CD8-positive, alpha-beta T cell (primary cell): ENCODE measurements at places on chromosomes 11 and 22.
A peak's percentile ranks its signal among the peaks of the same experiment; 100 is the strongest.

DNA sequence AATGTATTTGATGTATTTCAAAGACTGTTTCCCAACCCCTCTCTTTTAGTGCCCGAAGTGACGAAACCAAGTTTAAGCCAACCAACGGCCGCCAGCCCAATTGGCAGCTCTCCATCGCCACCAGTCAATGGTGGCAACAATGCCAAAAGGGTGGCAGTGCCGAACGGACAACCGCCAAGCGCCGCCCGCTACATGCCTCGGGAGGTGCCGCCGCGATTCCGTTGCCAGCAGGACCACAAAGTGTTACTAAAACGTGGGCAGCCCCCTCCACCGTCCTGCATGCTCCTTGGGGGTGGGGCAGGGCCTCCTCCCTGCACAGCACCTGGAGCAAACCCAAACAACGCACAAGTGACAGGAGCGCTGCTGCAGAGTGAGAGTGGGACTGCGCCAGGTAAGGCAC lies 84.1 kb downstream of the TNRC6B start:
- DNase-seq = no peak

DNA sequence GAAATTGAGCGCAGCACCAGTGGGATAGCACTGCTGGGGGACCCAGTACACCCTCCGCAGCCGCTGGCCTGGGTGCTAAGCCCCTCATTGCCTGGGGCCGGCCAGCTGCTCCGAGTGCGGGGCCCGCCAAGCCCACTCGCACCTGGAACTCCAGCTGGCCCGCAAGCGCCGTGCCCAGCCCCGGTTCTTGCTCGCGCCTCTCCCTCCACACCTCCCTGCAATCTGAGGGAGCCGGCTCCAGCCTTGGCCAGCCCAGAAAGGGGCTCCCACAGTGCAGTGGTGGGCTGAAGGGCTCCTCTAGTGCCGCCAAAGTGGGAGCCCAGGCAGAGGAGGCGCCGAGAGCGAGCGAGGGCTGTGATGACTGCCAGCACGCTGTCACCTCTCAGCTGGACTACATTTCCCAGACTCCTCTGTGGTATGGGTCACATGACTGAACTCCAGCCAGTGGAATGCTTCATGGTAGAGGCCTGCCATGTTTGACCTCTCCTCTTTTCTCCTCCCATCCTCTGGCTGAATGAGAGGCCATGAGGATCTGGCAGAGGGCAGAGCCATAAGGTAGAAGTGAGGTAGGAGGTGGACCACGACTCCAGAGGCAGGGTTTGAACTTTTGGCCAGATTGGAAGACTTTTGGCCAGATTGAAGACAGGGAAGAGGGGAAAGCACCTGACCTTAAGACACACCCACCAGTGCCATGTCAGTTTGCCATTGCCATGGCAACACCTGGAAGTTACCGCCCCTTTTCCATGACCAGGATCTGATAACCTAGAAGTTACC lies 6.2 kb downstream of the MRGPRD start:
- no peak for DNase-seq

- DNase-seq = no peak
Measured at GRCh38 chr11:35367491-35367890, 51.9 kb downstream of the SLC1A2 start.

DNA sequence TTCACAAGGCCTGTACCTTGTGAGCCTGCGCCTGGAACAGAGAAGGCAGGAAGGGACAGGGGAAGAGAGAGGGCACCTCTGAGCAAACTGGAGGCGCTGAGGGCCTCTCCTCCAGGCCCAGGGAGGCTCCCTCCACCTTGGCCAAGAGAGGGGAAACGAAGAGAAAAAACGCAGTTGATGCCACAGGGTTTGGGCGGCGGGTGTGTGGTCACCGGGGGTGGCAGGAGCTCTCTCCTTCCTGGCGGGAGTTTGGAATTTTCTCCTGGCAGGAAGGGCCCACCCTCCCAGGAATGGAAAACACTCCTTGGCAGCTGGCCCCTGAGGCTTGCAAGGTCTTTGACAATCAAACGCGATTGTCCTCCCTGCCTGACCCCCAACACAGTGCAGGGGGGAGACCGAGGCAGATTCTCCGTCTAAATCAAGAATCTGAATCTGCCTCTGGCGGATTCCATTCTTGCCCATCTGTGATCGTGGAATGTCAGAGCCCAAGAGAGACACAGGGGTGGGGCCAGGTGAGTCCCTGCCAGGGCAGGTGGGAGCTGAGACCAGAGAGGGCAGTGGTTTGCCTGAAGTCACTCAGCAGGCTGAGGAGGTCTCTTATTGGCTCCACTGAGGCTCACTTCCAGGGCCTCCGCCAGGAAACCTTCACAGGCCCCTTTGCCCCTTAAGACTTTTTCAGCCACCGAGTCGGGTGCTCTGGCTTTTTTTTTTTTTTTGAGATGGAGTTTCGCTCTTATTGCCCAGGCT lies 21.0 kb downstream of the RPL3 start:
- DNase-seq = no peak

DNA sequence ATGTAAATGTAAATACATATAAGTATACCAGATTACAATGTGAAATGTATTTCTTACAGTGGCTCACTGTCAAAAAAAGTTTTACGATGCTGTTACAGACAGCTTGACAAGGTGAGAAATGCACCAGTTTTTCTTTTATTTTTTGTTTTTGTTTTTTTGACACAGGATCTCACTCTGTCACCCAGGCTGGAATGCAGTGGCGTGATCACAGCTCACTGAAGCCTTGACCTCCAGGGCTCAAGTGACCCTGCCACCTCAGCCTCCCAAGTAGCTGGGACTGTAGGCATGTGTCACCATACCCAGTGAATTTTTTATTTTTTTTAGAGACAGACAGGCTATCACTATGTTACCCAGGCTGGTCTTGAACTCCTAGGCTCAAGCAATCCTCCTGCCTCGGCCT lies 9.2 kb downstream of the CCDC73 start:
- DNase-seq = no peak

DNA sequence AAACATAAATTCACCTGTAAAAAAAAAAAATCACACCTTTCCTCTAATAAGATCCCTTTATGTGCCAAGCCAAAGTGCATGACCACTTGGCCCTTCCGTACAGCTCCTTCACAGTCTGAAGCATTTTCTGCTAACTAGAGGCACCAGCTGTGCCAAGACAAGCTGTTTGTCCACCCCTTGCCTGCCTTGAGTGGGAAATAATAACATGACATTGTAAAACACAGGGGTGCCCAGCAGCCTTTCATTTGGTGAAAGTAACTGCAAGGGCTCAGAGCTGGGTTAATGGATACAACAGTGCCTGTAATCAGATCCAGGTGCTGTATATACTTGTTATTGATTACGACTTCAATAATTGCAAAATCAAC lies 59.2 kb downstream of the DDIAS start:
- DNase-seq = peak; percentile 16
